ENCODE measurements at places on chromosomes 13 and 19.

GRCh38 chr19:44939668-44940067, 2.4 kb upstream of the APOC4 start:
- no peak for DNase-seq

DNA sequence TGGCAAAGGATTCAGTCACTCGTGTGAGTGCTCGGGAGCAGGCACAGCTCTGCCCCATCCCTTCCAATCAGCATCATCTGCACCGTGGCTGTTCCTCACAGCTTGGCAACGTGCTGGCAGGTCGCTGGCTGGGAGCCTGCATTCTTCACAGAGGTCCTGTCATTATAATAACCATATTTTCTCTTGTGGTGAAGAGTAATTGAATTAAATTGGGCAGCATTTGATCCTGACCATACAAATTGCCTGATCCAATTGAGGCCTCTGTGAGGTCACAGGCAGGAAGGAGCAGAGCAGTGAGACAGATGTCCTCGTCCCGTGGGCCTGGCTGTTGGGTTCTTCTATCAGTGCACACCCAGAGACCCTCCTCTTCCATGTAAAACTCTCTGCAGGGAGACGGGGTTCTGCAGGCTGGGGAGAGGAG, 407.8 kb downstream of the COG6 start:
- no peak for DNase-seq

- DNase-seq, result no peak
Measured at GRCh38 chr13:37349916-37350315, 244.5 kb upstream of the CSNK1A1L start.

DNA sequence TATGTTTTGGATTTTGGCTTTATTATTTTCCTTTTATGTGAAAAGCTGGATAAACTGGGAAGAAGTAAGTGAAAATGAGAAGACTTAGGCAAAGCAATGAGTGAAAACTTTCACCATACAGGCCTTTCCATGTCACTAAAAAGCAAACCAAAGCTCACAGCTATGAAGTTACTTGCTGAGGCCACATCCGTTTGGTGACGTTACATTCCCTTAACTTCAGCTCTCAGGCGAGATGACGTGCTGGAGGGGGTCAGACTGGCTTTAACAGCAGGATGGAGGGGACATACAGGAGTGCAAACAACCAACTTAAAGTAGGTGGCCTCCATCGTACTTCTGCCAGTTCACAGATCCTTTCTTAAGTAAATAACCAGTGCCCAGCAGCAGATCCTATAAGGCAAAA, 522.3 kb downstream of the MYO16 start:
- no peak for DNase-seq

- no peak for DNase-seq
Measured at GRCh38 chr13:104962411-104962810, 1573.1 kb downstream of the EFNB2 start.

GRCh38 chr19:50486823-50487515, 10.3 kb upstream of the GARIN5A start:
- DNase-seq, result peak; percentile 69
